Peyer's patch (tissue), 4 donors: ENCODE measurements at places on chromosomes 5 and 9. TPM values are rescaled to one million over a fixed set of nuclear protein-coding genes. Genes with fewer than 3 reads are reported as not detected.

Gene FUT7
- not detected for total RNA-seq

Gene FGFR4
- 91.4 TPM for total RNA-seq

Gene TNFSF15
- 2.1 TPM for total RNA-seq

Gene MAST4
- 22.2 TPM for total RNA-seq

GRCh38 chr5:38752622-38753021 is 93.2 kb upstream of the OSMR start:
- no peaks in the 10 kb centered on the region for H3K27me3 ChIP-seq
- no peak for DNase-seq
- no peak overlapping the region for H3K4me3 ChIP-seq
- no peak overlapping the region for H3K27ac ChIP-seq

DNA sequence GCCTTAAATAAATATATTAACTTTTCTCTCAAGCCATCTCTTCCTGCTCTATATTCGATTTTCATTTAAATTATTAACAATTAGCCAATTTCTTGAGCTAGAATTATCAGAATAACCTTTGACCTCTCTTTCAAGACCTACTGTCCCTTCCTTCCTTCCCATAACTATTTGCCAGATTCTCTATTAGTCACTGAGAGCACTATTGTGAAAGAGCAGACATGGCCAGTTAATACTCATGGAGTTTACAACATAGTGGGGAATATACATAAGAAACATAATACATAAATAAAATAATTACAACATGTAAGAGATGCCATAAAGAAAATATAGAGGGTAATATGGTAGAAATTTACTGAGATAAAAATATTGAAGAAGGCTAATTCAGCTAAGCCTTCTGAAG is 72.1 kb upstream of the CHD1 start:
- H3K36me3 ChIP-seq: no peaks in the 10 kb centered on the region
- H3K4me3 ChIP-seq: no peak overlapping the region

DNA sequence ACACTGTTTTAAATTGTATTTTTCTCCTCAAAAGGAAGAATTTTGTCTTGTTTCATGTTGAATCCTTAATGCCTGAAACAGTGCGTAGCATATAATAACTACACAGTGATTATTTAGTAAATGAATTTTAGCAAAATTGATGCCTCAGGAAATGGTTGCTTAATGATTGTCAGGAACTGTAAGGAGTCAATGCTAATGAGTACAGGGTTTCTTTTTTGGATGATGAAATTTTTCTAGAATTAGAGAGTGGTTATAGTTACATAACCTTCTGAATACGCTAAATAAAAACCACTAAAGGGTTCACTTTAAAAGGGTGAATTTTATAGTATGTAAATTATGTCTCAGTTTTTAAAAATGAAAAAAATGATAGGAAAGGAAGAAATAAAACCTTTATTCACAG is 14.9 kb downstream of the FAM151B start:
- no peak overlapping the region for H3K27ac ChIP-seq
- no peak for DNase-seq
- no peaks in the 10 kb centered on the region for H3K4me1 ChIP-seq
- H3K4me3 ChIP-seq: no peak overlapping the region
- H3K36me3 ChIP-seq: no peaks in the 10 kb centered on the region
- no peaks in the 10 kb centered on the region for H3K27me3 ChIP-seq

- H3K4me1 ChIP-seq: no peaks in the 10 kb centered on the region
- H3K36me3 ChIP-seq: no peaks in the 10 kb centered on the region
Observed at GRCh38 chr5:10125116-10125515, 124.6 kb downstream of the ATPSCKMT start.

DNA sequence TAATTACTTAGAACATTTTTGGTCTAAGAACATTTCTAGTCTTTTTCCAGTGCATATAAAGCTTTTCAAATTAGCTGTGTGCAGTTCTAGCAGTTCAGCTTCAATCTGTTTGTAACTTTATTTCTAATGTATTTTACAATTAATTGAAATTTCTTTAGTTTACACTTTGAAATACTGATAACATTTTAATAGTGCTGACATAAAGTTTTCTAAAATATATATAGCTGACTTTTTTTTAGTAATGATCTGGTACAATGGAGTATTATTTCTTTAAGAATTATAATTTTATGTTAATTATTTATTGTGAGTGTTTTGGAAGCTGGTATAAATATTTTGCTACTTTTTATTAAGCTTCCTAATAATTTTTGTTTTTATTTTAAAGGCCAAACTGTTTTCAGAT is 43.3 kb downstream of the CCNH start:
- H3K27me3 ChIP-seq: no peaks in the 10 kb centered on the region
- no peak overlapping the region for H3K27ac ChIP-seq
- DNase-seq: no peak
- H3K36me3 ChIP-seq: no peaks in the 10 kb centered on the region
- no peak overlapping the region for H3K4me3 ChIP-seq

- no peaks in the 10 kb centered on the region for H3K36me3 ChIP-seq
- no peaks in the 10 kb centered on the region for H3K27me3 ChIP-seq
- DNase-seq: no peak
Observed at GRCh38 chr5:58490402-58491050, 709 bp upstream of the GAPT start.
